Right cardiac atrium (tissue), 5 donors: ENCODE measurements at places on chromosomes 3 and 15.

GRCh38 chr3:4011166-4011565 lies 211.9 kb downstream of the LRRN1 start:
- no peak for DNase-seq

DNA sequence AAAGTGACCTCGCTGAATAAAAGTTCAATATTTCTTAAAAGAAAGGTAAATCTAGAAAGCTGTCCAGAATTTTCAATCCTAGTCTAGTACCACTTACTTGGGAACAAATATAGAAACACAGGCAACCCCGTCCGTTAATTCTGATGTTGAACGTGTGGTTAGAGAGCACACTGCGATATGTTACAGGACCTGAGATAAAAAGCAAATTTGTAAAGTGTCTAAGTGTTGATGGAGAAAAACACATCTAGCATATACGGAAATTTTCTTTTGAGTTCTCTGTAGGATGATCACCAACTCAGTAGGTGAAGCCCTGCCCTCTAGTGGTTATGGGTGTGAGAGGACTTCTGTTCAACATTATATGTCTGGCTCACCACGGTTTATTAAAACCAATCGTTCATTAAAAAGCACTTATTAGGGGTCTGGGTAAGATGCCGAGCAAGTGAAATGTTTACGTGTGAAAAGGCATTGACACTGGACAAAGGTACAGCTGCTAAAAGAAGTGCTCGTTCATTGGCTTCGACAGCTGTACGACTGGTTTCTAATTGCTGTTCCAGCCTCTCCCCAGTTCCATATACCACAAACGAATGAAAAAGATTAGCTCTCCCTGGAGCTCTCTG lies 1.0 kb upstream of the ATP2C1 start:
- DNase-seq: peak; percentile 42

DNA sequence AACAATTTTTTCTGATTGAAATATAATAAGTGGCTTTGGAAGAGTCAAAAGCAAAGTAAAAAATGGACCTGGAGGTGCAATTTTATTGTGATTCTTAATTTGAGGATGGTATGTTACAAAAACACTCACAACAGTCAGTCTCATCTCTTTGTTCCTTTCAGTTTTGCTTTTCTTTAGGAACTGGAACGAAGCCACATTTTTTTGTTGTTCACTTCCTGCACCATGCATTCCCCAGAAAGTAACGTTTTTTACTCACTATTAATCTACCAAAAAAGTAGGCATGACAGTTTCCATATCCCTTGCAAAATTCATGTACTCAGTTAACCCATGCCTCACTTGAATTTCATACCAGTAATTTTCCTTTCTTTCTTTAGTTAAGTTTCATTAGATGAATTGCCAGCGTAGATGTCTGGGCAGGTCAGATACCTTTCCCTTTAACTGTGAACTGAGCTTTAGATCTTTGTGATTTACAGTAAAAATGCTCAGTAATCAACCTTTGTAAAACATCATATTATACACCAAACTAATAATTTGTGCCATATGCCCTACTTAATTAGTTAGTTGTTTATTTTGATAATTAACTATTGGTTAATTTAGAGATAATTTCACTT lies 384.3 kb downstream of the ROBO1 start:
- DNase-seq: no peak

- DNase-seq: no peak
Observed at GRCh38 chr15:88480981-88481380, 13.5 kb downstream of the MRPS11 start.

- no peak for DNase-seq
Observed at GRCh38 chr3:157572559-157573270, 69.5 kb upstream of the VEPH1 start.

- DNase-seq: no peak
Observed at GRCh38 chr15:63050731-63051155, 8.2 kb downstream of the TPM1 start.

DNA sequence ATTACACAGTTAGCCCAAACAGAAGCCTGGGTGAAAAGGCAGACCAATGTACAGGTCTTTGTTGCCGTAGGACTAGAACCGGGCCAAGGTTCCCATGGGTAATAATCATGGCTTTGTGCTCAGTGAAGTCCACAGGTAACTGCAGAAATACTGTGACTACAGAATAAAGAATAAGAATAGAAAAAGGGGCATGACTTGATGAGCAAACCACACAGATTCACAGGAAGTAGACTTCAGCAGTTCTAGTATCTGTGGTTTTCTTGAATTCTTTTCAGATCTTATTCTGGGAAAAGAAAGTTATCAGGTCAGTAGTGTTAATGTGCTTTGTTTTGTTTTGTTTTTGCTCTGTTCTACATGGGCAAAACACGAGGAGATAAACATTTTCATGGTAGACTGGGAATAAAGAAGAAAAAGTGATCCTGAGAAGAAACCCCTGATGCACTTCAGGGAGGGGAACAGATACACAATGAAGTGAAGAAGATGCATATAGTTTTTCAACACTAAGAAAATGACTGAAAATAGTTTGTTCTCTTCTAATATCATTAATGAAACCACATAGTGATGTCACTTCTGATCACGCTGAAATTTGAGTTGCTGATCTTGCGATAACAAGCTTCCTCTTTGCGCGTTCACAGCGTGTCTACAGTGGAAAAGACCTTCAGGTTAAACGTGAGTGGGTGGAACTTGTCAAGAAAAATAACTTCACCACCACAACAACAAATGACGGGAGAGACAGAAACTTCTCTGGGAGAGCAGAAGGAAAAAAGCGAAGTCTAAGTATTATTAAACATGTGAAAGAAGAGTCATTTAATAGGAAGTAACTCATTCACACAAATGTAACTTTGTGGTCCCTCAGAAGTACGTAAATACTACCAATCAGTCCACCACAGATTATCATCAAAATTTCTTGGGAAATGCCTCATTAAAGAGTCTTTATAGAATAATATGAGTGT lies 315.8 kb upstream of the SATB1 start:
- DNase-seq: no peak

- no peak for DNase-seq
Observed at GRCh38 chr15:45093622-45094357, 20.2 kb downstream of the DUOX2 start.

- DNase-seq: no peak
Observed at GRCh38 chr3:113275583-113275928, 64.2 kb downstream of the BOC start.

- DNase-seq: no peak
Observed at GRCh38 chr3:158159714-158160113, 49.8 kb downstream of the RSRC1 start.
